ENCODE measurements at places on chromosomes 6 and 20.

GRCh38 chr6:4320860-4321259, 185.5 kb upstream of the ECI2 start:
- DNase-seq, result peak; percentile 93

- DNase-seq, result peak; percentile 79
Observed at GRCh38 chr6:72784581-72784980, 162.7 kb downstream of the KCNQ5 start.

- DNase-seq, result no peak
Observed at GRCh38 chr6:140684776-140685550, 1310.5 kb upstream of the CITED2 start.

GRCh38 chr6:53956804-53957203, 154.4 kb upstream of the MLIP start:
- DNase-seq, result no peak

DNA sequence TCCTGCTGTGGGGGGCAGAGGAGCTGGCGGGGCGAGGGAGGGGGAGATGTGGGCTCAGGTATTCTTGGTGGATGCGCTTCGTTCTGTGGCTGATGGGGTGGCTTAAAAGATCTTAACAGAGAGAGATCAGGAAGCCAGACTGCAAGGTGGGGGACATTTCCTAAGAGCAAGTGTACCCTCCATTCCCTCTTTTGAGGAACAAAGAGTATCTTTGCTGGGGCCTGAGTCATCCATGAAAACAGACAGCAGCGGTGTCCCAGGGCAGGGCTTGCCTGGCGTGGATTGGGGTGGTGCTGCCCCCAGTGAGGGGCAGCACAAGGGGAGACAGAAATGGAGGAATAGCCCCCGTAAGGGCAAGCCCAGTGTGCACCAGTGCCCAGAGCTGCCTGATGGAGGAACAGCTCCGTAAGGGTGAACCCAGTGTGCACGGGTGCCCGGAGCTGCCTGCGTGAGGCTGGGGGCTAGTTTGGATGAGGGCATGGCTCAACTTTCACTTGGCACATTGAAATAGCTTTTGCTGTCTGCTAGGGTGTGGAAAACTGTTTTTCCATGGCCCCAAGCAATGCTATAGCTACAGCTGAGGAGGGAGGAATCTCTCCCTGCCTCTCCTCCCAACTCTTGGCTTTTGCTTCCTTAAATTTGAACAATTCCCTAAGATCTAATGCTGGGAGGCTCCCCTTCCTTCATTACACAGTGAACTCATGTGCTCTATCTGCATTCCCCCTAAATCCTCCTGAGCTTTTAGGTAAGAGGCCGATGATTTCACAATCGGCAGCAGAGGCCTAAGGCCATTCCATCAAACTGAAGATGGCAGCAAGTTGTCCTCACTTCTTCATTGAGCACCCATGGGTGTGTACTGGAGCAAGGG, 12.9 kb downstream of the MAPK13 start:
- DNase-seq, result no peak

DNA sequence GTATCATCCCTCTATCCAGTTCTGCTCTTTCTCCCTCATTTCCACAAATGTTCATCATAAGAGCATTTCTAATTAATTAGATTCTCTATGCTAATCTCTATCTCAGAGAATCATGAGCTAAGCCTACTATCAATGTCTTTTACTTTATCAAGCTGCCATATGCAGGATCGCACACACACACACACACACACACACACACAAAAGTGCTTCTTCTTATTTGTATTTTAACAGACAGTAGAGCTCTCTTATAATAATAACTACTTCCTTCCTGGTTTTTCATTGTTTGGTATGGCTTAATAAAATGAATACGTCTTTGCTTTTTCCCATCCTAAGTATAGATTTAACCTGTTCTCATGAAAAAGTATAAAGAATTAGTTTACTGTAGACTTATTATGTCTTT, 170.2 kb downstream of the HAO1 start:
- DNase-seq, result no peak

DNA sequence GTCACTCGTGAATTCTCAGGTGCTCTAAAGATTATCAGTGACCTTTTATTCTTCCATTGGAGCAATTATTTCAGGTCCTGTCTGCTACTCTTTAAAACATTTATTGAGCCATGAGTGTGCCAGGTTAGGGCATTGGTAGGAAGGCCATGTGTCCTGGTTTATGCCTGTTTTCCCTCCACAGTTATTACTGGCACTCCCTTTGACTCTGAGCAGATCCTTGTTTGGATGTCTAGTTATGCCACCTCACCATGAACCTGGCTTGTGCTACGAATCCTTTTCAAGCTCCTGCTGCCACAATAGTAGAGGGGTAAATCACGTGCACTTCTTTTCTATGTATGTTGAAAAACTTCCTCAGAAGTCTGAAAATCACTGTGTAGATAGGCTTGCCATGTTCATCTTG, 27.4 kb downstream of the CRYBG1 start:
- DNase-seq, result no peak

DNA sequence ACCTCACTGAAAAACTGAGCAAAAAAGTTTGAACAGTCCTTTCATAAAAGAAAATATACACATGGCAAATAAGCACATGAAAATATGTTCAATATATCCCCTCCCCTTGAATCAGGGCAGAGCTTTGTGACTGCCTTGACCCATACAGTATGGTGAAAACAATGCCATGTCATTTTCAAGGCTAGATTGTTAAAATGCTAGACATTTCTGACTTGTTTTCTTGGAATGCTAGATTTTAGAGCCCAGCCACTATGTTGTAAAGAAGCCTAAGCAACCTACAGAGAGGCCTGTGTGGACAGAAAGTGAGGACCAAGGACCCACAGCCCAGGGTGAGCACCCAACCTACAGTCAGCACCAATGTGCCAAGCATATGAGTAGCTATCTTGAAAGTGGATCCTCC, 17.1 kb upstream of the ASF1A start:
- peak; percentile 56 for DNase-seq

DNA sequence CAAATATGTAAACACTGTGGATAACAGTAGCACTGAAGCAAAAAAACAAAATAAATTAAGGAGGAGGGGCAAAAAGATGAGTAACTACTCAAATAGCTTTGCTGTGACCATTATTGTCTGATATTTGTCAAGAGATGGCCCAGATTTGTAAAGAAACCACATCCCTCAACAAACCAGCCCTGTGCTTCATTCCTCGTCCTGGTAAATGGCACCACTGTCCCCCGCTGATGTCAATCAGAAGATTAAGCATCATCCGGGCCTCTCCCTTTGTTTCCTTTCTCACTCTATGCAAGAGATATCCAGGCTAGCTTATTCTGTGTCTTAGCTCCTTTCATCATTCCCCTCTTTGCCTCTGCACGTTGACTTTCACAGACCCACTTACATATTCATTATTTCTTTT, 259.0 kb downstream of the SYNE1 start:
- peak; percentile 78 for DNase-seq

GRCh38 chr6:105781915-105782314, 304.2 kb upstream of the PRDM1 start:
- DNase-seq, result no peak

DNA sequence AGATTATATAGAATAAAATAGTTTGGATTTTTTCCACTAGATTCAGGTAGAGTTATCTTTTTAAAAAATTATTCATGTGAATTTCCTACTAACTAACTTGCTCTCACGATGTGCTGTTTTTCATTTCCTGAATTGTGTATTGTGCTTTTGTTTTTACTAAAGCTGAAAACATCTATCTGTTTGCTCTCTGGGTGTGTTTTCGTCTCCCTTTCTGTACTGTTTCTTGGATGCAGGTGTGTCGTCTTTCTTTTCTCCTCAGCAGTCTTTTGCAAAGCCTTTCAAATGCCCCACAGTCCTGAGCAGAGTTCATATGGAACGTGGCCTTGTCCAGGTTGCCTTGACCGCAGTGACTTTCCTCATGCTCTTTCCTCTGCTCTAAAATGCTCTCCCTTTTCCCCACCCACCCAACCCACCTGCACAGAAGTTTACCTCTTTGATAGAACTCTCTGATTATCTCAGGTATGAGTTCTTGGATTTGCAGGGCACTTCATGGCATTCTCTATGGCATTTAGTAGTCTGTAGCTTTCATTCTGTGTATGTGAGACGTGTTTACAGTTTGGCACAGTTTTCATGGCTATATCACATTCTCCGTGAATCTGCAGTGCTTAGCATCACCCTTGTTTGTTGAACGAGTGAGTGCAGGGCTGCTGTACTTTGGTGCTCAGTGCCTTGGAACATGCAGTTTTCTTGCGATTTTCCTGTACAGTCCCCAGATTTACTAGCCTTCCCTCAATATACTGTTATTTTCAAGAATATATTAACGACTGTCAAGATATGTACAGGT, 77.1 kb downstream of the FARS2 start:
- DNase-seq, result no peak

DNA sequence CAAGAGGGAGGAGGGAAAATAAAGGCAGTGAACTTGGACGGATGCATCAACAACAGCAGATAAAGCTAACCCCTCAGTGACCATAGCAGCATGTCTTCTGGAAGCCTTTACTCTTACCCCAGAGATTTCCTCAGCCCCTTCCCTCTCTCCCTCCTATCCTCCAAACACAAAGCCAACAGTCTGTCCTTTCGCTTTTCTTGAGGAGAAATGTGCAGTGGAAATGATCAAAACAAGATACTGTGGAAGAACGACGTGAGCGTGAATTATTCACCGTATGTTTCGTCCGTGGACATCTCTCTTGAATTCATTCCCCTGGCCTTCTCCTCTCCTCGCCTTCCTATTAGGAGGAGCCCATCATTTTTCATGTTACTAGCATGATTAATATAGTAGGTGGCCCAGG, 8.5 kb downstream of the NRN1 start:
- DNase-seq, result no peak

- no peak for DNase-seq
Observed at GRCh38 chr6:5423251-5423650, 161.9 kb downstream of the FARS2 start.

GRCh38 chr6:106147476-106147875, 61.3 kb downstream of the PRDM1 start:
- DNase-seq, result no peak

DNA sequence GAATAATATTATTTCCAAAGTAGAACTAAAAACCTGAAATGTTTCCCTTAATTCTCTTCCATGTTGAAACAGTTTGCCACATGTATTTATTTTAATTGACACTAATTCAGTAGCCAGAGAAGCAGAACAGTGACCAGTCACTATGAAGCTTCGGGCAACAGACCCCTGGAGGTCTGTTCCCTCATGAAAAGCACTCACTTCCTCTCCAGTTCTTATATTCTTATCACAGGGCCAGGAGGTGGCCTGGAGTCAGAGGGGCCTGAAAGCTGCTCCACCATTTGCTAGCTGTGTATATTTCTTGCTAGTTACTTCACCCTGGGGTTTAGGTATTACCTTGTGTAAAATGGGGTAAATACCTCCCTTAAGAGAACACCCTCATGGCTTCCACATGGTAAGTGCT, 49.1 kb downstream of the MAP7 start:
- no peak for DNase-seq

DNA sequence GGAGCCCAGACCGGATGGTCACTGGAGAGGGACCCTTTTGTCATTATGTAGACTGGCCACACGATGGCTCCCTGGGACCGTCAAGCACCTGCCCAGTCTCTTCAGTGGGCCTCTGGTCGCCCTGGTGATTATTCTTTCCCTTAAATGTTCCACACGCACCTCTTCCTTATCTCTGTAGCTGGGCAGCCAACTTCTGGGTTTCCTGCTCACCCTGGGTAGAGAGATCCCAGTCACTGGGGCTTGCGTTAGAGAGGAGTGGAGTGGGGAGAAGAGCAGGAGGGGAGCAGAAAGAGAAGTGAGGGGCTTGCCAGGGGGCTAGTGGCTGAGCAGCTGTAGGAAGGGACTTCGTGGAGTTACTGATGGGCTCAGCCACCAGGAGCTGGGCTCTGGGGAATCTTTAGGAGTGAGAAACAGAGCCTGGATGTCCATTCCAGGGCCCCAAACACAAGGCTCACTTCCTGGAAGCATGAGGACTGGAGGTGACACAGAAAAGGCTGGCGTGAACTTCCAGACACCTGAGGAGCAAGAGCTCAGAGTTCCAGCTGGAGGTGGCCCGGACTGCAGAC, 150.1 kb downstream of the DHX35 start:
- peak; percentile 12 for DNase-seq

GRCh38 chr6:44762496-44762895, 375.0 kb downstream of the CDC5L start:
- DNase-seq, result peak; percentile 37

GRCh38 chr6:1611572-1612298, 2.0 kb downstream of the FOXC1 start:
- peak; percentile 33 for DNase-seq

DNA sequence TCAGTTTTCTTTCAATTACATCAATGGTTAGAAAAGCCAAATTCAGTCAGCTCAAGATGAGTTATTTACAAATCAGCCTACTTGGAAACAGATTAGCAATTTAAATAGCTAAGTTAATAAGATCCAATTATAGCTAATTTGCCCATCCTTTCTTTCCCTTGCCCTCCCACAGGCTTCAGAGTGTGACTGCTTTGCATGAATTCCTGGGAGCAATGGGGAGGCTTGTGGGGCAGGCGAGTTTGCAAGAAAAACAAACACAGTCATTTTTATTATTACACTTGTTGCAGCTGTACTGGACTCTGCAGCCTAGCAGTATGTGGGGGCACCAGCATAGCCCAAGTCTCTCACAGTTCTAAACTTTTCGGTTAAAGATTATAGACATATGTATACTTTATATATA, 219.0 kb downstream of the NKAIN2 start:
- no peak for DNase-seq

DNA sequence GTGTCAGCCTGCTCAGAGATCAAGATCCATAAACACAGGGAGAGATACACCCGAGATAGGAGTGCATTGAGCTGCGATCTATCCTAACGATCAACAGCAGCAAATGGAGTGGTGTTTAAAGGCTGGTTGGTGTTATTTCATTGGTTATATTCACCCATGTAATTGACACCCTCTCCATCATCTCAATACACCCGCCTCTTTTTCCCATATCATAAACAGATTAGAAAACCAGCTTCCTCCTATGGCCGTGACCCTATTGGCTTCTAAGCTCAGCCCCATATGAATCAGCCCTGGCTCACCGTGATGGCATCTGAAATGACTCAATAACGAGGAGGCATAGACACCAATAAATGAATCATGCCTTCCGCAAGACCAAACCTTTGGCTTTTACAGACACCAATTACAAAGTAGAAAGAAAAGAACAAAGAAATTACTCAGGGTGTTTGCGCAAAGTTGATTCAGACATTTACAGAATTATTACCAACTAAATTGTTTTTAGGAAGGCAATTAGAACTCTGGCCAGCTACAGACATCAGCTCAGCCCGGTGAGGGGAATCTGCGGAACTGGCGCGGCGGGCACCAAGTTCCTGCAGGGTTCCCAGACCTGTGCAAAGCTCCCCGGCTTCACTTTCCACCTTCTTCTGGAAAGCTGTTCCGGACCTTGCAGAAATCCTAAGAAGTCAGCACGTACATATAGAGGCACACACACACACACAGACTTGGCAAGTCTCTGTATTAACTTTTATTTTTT, 11.5 kb downstream of the PMEPA1 start:
- peak; percentile 95 for DNase-seq

GRCh38 chr20:57898332-57898731, 188.5 kb upstream of the PMEPA1 start:
- no peak for DNase-seq

DNA sequence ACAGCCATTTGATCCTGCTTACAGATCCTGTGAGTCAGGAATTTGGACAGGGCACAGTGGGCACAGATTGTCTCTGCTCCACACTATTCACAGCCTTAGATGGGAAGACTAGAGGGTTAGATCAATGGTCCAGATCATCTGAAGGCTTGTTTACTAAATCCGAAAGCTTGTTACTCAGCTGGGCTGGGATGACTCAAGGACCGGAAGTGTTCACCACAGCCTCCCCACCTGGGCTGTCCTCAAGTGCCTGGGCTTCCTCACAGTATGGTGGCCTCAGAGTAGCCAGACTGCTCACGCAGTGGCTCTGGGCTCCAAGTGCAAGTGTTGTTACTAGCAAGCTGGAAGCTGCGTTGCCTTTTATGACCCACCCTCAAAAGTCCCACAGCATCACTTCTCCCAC, 75.4 kb upstream of the INSM1 start:
- DNase-seq, result no peak

Data from AG10803 (cell line).